Stomach (tissue), 19 donors: ENCODE measurements at places on chromosomes 2 and 18. TPM values are rescaled to one million over a fixed set of nuclear protein-coding genes. Genes with fewer than 3 reads are reported as not detected.

DNA sequence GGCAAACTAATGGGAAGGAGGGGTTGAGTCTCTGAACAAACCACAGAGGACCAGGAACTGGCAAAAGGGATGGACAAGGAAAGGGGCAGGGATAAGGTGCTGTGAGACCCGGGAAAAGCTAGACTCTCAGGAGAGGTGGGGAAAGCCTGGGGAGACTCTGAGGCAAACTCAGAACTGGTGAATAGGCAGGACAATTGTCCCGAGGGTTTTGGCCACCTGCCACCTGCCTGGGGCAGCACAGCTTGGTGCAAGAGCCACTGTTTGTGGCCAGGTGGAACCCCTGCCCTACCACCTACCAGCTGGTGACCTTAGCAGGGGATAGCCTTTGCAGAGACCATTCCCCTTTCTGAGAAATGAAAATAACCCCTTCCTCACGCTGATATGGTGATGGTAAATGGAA is 129.4 kb upstream of the ASB18 start:
- H3K4me1 ChIP-seq, result no peaks in the 10 kb centered on the region
- DNase-seq, result no peak
- H3K27ac ChIP-seq, result no peak overlapping the region
- no peak overlapping the region for H3K4me3 ChIP-seq

UCN gene
- not detected for total RNA-seq

DNA sequence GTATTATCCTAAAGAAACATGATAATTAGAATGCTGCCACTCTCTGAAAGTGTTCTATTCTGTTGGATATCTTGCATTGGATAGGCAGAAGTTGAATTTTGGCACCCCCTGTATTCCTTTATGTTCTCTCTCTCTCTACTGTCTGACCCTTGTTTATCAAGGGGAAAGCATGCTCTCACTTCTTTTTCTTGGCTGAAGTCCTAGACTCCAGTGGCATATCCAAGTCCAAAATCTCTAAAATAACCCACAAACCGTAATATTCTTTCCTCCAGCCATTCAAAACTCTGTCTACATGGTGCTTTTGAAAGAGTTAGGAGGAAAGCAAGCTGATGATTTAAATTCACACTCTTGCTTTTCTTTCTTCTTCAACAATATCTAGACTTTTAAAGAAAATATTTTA is 669.7 kb downstream of the TDRD15 start:
- no peak overlapping the region for H3K4me3 ChIP-seq
- H3K36me3 ChIP-seq, result no peaks in the 10 kb centered on the region
- DNase-seq, result no peak
- H3K4me1 ChIP-seq, result no peaks in the 10 kb centered on the region

- H3K4me1 ChIP-seq, result no peaks in the 10 kb centered on the region
- H3K27me3 ChIP-seq, result no peaks in the 10 kb centered on the region
- no peaks in the 10 kb centered on the region for H3K36me3 ChIP-seq
- H3K4me3 ChIP-seq, result no peak overlapping the region
- no peak for DNase-seq
- H3K27ac ChIP-seq, result no peak overlapping the region
Measured at GRCh38 chr2:145194673-145195072, 674.8 kb upstream of the ZEB2 start.

DNA sequence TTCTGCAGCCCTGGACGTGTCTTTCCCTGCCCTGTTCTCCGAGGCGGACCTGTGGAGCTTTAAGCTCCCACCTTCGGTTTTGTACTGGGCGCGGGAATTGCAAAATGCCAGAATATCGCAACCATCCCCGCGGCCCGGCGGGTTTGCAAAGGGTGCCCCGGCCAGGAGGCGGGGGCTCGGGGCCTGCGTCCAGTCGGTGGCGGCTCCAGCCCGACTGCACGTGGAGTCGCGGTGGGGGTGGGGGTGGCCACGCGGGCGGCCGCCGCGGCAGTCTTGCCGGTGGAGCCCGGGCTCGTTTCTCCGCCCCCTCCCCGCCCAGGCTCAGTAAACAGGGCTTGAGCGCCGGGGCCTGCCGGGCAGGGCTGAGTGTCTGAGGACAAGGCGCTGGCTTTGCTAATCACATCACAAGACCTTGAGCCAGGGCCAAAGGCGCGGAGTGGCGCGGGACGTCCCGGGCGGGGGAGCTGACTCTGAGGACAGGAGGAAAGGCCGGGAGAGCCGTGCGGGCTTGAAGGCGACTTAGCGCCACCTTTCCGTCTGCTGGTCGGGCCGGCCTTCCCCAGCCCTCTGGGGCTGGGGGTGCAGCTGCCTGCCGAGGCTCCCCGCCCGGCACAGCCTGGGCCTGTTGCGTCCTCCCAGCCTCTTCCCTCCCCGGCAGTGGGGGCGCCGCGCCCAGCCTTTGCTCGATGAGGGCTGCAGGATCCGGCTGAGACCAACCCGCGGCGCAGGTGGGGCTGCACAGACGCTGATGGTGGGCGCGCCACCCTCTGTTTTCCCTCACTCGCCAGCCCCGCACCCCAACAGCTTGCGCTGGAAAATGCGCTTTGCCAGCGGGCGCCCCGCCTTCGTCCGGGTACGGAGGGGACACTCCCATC is 786 bp upstream of the ZFP36L2 start:
- no peaks in the 10 kb centered on the region for H3K27me3 ChIP-seq
- peak; percentile 96 for DNase-seq
- peak overlapping the region; percentile 96 for H3K4me3 ChIP-seq
- H3K27ac ChIP-seq, result peak overlapping the region; percentile 97
- H3K36me3 ChIP-seq, result peaks cover 24% of the 10 kb centered on the region

- H3K36me3 ChIP-seq, result no peaks in the 10 kb centered on the region
- H3K4me1 ChIP-seq, result no peaks in the 10 kb centered on the region
- no peak overlapping the region for H3K4me3 ChIP-seq
- H3K27ac ChIP-seq, result no peak overlapping the region
Measured at GRCh38 chr2:149877913-149878312, 290.3 kb upstream of the MMADHC start.

GRCh38 chr2:178485356-178485755 is 5.1 kb downstream of the PLEKHA3 start:
- H3K27ac ChIP-seq, result no peak overlapping the region
- peaks cover 56% of the 10 kb centered on the region for H3K4me1 ChIP-seq
- peaks cover 27% of the 10 kb centered on the region for H3K36me3 ChIP-seq
- no peak for DNase-seq
- no peaks in the 10 kb centered on the region for H3K27me3 ChIP-seq

DNA sequence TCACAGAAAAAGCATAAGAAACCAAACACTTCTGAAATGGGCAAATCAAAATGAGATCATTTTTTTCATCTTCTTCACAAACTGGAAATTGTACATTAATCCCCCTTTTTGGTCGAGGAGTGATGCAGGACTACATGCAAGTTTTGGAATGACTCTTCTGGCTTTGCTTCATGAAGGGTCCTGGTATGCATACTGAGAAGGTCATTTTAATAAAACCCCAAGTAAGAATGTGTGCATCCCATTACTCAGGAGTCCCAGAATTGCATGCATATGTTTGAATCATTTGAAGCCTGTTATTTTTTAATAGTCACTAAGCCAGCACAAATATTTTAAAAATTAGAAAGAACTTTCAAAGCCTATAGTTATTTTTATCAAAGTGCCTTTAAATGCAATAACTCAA is 16.7 kb upstream of the EHBP1 start:
- DNase-seq, result no peak
- no peak overlapping the region for H3K27ac ChIP-seq
- no peaks in the 10 kb centered on the region for H3K4me1 ChIP-seq
- no peaks in the 10 kb centered on the region for H3K27me3 ChIP-seq
- H3K36me3 ChIP-seq, result no peaks in the 10 kb centered on the region

DRC1 gene
- not detected for total RNA-seq

NEDD4L gene
- 149 TPM for total RNA-seq

GEN1 gene
- total RNA-seq, result 24.2 TPM

AQP12B gene
- total RNA-seq, result not detected

DNA sequence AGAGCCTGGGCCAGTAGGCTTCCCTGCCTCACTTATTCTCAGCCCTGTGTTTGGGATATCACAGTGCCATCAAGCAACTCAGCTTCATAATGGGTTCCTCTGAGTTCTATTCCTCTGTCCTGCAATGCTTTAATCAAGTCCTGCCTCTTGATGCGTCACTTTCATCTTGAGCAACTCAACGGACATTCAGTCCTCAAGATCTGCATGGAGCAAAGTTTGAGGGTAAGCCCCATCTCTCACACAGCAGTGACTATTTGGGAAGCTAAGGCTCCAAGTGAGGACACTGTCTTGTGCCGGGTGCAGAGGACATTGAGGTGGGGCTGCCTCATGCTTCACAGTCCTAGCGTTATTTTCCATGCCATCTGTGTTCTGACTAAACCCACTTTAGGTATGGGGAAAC is 50.9 kb upstream of the PLB1 start:
- H3K27ac ChIP-seq, result no peak overlapping the region
- no peaks in the 10 kb centered on the region for H3K27me3 ChIP-seq
- no peaks in the 10 kb centered on the region for H3K36me3 ChIP-seq
- DNase-seq, result no peak
- H3K4me3 ChIP-seq, result no peak overlapping the region
- H3K4me1 ChIP-seq, result no peaks in the 10 kb centered on the region

- no peaks in the 10 kb centered on the region for H3K4me1 ChIP-seq
- no peaks in the 10 kb centered on the region for H3K27me3 ChIP-seq
- no peaks in the 10 kb centered on the region for H3K36me3 ChIP-seq
- H3K4me3 ChIP-seq, result no peak overlapping the region
- H3K27ac ChIP-seq, result no peak overlapping the region
- no peak for DNase-seq
Measured at GRCh38 chr2:38922389-38922788, 32.7 kb downstream of the ARHGEF33 start.

CGREF1 gene
- total RNA-seq, result 2.6 TPM

MOGAT1 gene
- not detected for total RNA-seq

GRCh38 chr2:95068256-95068655 is 42.7 kb downstream of the MAL start:
- peaks cover 12% of the 10 kb centered on the region for H3K27me3 ChIP-seq
- DNase-seq, result no peak
- no peaks in the 10 kb centered on the region for H3K36me3 ChIP-seq
- no peaks in the 10 kb centered on the region for H3K4me1 ChIP-seq
- no peak overlapping the region for H3K4me3 ChIP-seq
- H3K27ac ChIP-seq, result no peak overlapping the region

- H3K4me3 ChIP-seq, result no peak overlapping the region
- H3K4me1 ChIP-seq, result no peaks in the 10 kb centered on the region
- no peak overlapping the region for H3K27ac ChIP-seq
- H3K36me3 ChIP-seq, result no peaks in the 10 kb centered on the region
- no peaks in the 10 kb centered on the region for H3K27me3 ChIP-seq
Measured at GRCh38 chr2:106876699-106877098, 9.3 kb downstream of the ST6GAL2 start.
